Dermis microvascular lymphatic vessel endothelial cell (primary cell): ENCODE measurements at places on chromosomes 11 and 22. TPM values are rescaled to one million over a fixed set of nuclear protein-coding genes. Genes with fewer than 3 reads are reported as not detected.

The HIPK3 gene
- 62.6 and 92.7 TPM in 2 replicates for total RNA-seq

The NPAS4 gene
- not detected in 2 replicates for total RNA-seq

The MOV10L1 gene
- 22.7 and 44.1 TPM in 2 replicates for total RNA-seq

The APOA5 gene
- total RNA-seq = not detected in 2 replicates

The MB gene
- total RNA-seq = not detected in 2 replicates

The CSF2RB gene
- total RNA-seq = 2.8 and 7.1 TPM in 2 replicates

The PNPLA5 gene
- not detected in 2 replicates for total RNA-seq

The OR5B2 gene
- not detected in 2 replicates for total RNA-seq

The CCDC116 gene
- total RNA-seq = under 0.01 and 0.13 TPM in 2 replicates

The MMP13 gene
- total RNA-seq = not detected in 2 replicates

The OR6A2 gene
- total RNA-seq = under 0.01 and 0.25 TPM in 2 replicates

The RIC8A gene
- 119 and 126 TPM in 2 replicates for total RNA-seq

The TMPRSS6 gene
- not detected in 2 replicates for total RNA-seq

The DKK3 gene
- total RNA-seq = 428 and 581 TPM in 2 replicates

The TNNI2 gene
- total RNA-seq = not detected in 2 replicates

The ZNF215 gene
- total RNA-seq = 1.3 TPM in 2 replicates

The SYNGR1 gene
- 0.39 and 0.89 TPM in 2 replicates for total RNA-seq

The HOATZ gene
- total RNA-seq = not detected in 2 replicates

The RFPL2 gene
- 0.13 TPM in 1 of 2 replicates, not detected in the other for total RNA-seq

The ACTN3 gene
- under 0.01 TPM in 2 replicates for total RNA-seq

The DCUN1D5 gene
- total RNA-seq = 30.6 and 46.6 TPM in 2 replicates

The FOLR2 gene
- total RNA-seq = not detected in 2 replicates

The GPR83 gene
- total RNA-seq = under 0.01 TPM in 1 of 2 replicates, not detected in the other

The OR51E2 gene
- total RNA-seq = not detected in 2 replicates

The MIOX gene
- total RNA-seq = 0.13 TPM in 1 of 2 replicates, not detected in the other

The POLDIP3 gene
- total RNA-seq = 23.0 and 27.2 TPM in 2 replicates

The ACRV1 gene
- 0.13 TPM in 1 of 2 replicates, not detected in the other for total RNA-seq

The DRICH1 gene
- 0.13 TPM in 1 of 2 replicates, not detected in the other for total RNA-seq

The APOA1 gene
- not detected in 2 replicates for total RNA-seq

The CHADL gene
- total RNA-seq = 0.64 and 1.3 TPM in 2 replicates

The LTO1 gene
- total RNA-seq = 10.1 and 10.6 TPM in 2 replicates

The HBB gene
- not detected in 2 replicates for total RNA-seq

The EHD1 gene
- total RNA-seq = 30.3 and 39.2 TPM in 2 replicates

The MPZL2 gene
- total RNA-seq = 4.9 and 5.6 TPM in 2 replicates

The RFPL1 gene
- not detected in 2 replicates for total RNA-seq

The FOLR1 gene
- not detected in 2 replicates for total RNA-seq

The C11orf97 gene
- total RNA-seq = not detected in 2 replicates

The TUB gene
- 0.51 and 1.4 TPM in 2 replicates for total RNA-seq

The TMEM151A gene
- total RNA-seq = under 0.01 TPM in 1 of 2 replicates, not detected in the other

The GGTLC2 gene
- not detected in 2 replicates for total RNA-seq

The FEN1 gene
- 20.0 and 30.8 TPM in 2 replicates for total RNA-seq

The BACE1 gene
- total RNA-seq = 6.9 and 10.2 TPM in 2 replicates

The CD6 gene
- total RNA-seq = 0.13 TPM in 1 of 2 replicates, not detected in the other

The PRG2 gene
- under 0.01 TPM in 1 of 2 replicates, not detected in the other for total RNA-seq

The TRIM29 gene
- not detected in 2 replicates for total RNA-seq

The MSANTD4 gene
- 15.4 and 15.7 TPM in 2 replicates for total RNA-seq

The MS4A8 gene
- not detected in 2 replicates for total RNA-seq

The PYGM gene
- total RNA-seq = 0.13 TPM in 2 replicates

The RTL10 gene
- 16.0 and 28.3 TPM in 2 replicates for total RNA-seq

The OSBP2 gene
- 16.6 and 19.4 TPM in 2 replicates for total RNA-seq

The KBTBD3 gene
- 2.9 and 4.0 TPM in 2 replicates for total RNA-seq

The KRTAP5-1 gene
- total RNA-seq = not detected in 2 replicates

The C11orf65 gene
- not detected in 2 replicates for total RNA-seq

The PGA5 gene
- total RNA-seq = not detected in 2 replicates

The UBQLN3 gene
- total RNA-seq = not detected in 2 replicates
